ENCODE measurements at places on chromosomes 3 and 15.
A peak's percentile ranks its signal among the peaks of the same experiment; 100 is the strongest.

DNA sequence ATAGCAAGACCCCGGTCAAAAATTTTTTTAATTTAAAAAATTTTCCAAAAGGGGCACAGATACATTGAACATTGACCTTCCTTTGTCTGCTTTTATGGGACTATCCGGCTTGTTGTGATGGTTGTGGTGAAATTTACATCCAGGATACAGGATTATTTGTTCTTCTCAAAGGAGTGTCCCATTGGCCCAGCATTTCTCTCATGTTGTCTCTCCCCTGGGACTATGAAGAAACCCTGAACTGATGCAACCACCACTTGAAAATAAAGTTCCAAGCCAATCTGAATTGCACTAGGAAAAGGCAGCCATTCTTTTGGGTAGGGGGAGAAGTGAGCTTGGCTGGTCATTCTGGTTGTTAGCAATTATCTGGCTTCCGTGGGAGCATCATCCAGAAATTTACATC is 58.4 kb downstream of the PPARG start:
- no peak for DNase-seq

GRCh38 chr3:38834110-38834509 is 18.1 kb upstream of the SCN10A start:
- peak; percentile 62 for DNase-seq

DNA sequence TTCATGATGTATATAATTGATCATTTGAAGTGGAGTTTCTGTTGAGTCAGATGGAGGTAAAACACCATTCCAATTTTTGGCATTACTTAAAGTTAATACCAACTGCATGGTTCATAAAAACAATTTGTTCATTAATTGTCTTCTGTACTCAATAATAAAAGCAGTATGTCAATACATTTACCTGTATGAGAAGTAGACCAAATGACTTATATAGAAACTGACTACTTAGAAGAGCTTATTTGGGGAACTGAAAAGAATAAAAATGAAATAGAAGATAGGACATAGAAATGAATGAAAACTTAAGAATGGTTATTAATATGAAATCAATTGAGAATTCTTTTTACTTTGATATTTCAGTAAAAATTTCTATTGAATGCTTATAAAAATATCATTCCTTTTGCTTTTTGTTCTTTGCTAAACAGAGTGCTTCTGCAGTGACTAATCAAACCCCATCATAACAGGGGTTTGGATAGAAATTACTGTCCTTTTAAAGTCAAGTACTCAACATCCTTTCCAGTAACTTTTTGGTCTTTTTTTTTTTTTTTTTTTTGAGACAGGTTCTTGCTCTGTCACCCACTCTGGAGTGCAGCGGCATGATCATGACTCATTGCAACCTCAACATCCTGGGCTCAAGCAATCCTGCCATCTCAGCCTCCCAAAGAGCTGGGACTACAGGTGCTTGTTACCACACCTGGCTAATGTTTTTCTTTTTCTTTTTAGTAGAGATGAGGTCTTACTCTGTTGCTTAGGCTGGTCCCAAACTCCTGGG is 6.5 kb upstream of the CRYBG3 start:
- DNase-seq = peak; percentile 71

DNA sequence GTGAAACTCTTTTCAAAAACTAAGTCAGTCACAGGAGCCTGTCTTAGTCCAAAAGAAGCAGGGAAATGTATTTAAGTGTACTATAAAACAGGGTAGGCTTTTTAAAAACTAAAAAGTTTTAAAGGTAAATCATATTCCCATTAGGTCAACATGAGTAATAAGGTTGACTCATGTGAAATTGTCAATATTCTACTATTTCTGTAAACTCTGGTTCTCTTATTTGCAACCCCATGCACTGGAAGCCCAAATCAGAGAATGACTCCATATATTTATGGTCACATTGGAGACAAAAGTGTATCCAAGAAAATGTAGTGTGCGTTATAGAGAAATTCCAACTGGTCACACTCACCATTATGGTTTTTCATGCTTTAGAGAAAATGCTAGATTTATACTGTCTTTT is 600.3 kb upstream of the TGFBR2 start:
- DNase-seq = no peak

GRCh38 chr3:25433106-25433505 is 5.0 kb downstream of the RARB start:
- no peak for DNase-seq

Data from activated CD4-positive, alpha-beta memory T cell treated with anti-CD3 and anti-CD28 coated beads, Interleukin-2, amount 10 ng/mL, durations not matched to agents 7 days and 5 days (primary cell).